ENCODE measurements at places on chromosomes 3 and 15.

DNA sequence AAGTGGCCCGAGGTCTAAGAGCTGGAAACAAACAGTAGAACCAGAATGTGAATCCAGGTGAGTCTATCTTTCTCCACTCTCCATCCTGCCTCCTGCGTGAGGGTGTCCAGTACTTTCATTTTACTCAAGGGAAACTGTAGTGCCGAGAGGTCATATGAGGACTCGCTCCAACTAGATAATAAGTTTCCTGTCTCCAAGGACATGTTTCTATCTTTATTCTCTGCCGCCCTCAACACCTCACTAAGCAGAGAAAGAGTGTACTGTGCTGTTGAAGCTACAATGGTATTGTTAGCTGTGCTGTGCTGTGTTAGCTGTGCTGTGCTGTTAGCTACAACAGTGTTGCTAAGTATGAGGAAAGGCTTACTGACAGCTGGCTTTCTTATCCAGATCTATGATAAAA is 137.9 kb upstream of the COL8A1 start:
- DNase-seq: no peak

- DNase-seq: no peak
These were observed 86.7 kb downstream of the MAGI1 start for GRCh38 chr3:65951836-65952505.

GRCh38 chr15:20351448-20351971 is 190.1 kb downstream of the GOLGA6L6 start:
- no peak for DNase-seq

DNA sequence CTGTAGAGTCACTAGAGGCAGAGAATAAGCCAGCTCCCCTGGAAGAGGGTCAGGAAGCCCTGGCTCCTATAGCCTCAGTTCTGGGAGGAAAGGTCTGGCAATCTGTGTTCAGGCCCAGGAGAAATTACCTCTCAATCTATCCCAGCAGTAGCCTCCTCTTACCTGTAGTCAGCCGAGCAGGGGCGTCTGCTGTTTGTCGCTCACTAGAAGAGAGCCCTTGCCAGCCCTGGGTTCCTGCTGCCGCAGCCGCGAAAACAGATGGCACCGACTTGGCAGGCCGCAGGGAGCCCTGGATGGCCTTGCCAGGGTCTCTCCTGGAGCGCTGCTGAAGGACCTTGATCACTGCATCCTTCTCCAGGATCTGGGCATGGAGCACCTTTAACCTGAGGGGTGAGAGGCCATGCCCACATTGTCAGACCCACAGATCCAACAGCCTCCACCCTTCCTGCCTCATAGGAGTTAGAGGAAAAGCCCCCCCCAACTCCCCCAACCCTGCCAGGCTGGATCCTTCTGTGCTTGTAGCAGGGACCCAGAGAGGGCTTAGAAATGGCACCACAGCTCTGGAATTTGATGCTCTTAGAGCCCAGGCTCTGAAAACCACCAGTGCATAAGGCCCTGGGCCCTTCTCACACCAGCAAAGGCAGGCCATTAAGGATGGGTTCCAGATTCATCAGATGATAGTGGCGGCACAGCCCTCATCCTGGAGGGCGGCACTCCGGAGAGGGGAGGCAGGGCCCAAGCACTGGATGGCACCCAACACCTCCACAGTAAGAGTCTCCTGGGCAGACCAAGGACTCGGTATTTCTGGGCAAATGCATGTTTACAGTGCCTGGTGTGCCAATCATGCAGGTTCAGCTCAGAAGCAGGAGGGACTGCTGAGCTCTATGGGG is 14.9 kb downstream of the AMOTL2 start:
- DNase-seq: no peak

- DNase-seq: peak; percentile 28
These were observed 58.1 kb upstream of the SLC25A36 start for GRCh38 chr3:140883428-140884040.

DNA sequence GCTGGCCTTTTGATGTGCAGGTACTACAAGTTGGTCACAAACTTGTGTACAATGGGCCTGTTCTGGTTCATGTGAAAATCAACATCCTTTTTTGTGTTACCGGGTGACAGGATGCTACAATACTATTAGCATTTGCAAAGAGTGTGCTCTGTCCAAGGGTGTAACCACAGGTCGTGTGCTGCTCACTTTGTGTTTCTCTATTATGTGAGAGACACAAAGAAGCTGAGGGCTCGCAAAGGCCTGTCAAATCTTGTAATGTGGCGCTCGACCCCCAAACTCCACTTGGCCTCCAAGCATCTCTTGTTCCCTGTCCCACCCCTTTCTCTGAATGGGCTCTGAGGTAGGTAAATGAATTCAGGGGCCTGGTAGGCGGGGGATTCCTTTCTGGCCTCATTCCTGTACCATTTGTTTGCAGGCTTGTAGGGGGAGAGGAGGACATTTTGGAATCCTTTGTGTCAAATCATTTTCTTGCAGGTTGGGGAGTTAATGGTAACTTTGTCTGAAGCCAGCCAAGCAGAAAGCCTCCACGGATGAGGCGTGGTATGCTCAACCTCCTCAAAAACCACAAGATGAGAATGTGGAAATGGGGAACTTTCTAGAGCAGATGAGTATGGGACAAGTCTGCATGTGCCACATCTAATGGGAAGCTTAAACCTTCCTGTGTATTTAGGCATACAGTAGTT is 109.1 kb downstream of the OPA1 start:
- DNase-seq: peak; percentile 17

DNA sequence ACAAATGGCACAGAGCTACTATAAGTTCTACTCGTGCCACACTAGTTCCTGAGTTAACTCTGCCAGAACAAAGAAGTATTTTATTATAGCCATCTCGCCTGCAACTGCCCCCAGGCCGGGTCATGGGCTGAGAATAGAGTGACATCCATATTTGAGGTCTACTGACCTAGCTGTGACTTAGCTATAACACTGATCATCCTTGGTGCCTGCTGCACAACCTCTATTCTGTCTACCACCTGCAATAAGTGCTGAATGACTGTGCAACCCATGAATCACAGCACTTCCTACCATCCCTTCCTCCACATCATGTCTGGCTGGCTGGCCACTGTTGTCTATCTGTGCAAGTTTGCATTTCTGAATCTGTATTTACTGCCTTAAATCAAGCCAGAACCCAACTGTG is 506.5 kb upstream of the TBL1XR1 start:
- DNase-seq: no peak

DNA sequence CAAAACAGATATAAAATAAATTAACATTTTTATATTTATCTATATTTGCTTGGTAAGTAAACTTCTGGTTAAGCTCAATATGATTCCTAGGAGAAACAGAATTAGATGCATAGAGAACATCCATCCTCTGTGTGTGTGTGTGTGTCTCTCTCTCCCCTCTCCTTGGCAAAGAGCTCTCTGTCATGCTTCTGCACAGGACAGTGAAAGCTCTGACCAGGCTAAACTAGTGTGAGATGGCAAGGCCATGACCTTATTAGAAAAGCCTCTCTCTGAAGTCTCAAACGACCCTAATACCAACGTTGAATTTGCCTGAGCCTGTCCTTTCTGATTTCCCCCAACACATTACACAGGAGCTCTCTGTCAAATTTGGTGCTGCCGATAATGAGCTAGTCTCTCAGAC is 746.0 kb downstream of the VGLL3 start:
- DNase-seq: no peak

- no peak for DNase-seq
These were observed 90.4 kb upstream of the SLC2A2 start for GRCh38 chr3:171116824-171117395.

- no peak for DNase-seq
These were observed 6.5 kb downstream of the GP5 start for GRCh38 chr3:194392576-194392975.

DNA sequence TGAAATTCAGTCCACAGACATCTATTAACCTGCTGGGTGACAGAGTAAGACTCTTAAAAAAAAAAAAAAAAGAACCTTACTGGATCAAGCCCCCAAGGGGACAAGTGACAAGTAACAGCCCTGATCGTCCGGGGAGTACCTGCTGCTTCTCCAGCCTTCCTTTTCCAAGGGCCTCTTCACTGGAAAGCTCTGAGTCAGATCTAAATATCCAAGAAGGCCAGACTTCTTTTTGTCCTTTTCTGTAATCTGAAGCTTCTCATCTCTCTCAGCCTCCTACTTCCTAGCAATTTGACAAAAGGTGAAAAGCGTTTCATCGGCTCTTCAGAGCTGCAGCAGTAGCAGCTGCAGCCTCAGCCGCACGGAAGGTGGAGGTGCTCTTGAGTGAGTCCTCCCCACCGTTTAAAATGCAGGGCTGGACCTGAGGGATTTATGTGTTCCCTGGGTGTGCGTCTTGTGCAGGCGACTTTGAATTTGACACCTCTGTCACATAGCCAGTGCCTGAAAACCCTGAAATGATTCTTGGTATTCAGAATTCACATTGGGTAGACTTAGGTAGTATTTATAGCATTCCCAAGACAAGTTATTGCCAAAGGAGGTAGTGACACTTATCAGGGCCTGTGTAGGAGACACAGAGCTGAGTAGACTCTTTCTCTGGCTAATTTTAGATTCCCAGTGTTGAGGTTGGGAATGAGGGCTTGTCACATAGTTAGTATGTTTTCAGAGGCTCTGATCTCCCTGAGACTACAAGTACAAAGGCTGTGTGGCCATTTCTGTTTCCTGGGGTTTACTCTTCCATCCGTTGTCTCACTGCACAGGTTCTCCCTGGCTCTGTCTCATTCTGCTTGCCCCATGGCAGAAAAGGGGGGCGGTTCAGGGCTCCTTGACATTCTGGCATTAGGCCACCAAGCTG is 291.2 kb upstream of the C2CD4B start:
- DNase-seq: no peak

GRCh38 chr3:89795506-89795905 is 688.1 kb downstream of the EPHA3 start:
- no peak for DNase-seq

DNA sequence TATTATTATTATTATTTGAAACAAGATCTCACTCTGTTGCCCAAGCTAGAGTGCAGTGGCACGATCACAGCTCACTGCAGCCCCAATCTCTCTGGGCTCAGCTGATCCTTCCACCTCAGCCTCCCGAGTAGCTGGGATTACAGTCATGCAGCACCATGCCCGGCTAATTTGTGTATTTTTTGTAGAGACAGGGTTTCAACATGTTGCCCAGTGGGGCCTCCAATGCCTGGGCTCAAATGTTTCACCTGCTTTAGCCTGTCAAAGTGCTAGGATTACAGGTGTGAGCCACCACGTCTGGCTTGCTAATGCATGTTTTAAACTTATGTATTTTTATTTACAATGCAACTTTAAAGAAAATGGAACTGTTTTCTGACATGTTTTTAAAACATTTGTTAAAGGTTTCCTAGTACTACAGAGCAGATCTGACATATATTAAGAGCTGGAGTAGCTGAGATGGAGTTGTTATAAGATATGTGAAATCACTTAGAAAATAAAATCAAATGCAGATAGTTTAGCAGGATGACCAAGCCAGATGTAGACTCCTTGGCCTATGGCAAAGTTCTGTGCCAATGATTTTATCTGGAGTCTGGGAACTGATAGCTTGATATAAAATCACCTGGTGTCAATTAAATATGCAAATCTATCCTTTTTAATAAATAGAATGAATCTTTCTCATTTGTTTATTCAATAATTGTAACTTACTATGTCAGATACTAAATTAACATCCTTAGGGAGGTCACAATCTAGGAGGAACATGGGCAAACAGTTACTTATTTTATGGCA is 310.1 kb upstream of the NAALADL2 start:
- DNase-seq: no peak

DNA sequence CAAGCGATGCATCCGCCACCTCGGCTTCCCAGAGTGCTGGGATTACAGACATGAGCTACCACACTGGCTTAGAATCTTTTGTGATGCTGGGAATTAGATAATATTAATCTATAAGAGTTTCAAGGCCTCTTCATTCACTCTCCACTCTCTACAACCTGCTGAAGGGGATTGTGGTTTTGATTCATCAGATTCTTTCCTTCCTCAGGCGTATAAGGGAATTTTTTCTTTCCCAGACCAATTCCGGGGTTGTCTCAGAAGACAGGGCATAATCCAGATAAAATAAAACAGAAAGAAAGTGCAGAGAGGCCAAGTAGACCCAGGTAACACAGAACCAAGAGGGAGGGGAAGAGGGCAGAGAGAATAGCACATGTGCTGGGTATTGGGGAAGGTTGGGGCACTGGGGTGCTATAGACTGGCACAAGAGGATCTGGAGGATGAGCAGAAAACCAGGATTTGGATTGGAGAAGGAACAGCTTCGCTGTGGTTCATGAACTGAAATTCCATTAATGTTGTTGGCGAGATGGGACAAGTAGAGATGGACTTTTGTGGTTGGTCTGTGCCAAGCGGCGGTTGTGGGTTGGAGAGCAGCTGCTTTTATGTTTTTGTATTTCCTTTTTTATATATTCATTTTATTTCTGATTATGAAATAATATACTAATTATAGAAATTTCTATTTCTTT is 12.8 kb downstream of the ARL6IP5 start:
- DNase-seq: no peak

GRCh38 chr3:126304704-126305103 is 52.5 kb downstream of the KLF15 start:
- DNase-seq: no peak

GRCh38 chr15:65059369-65059750 is 8.4 kb downstream of the RASL12 start:
- no peak for DNase-seq

- no peak for DNase-seq
These were observed 29.8 kb upstream of the ALDH1A3 start for GRCh38 chr15:100849855-100850218.

GRCh38 chr15:73593304-73594074 is 39.7 kb downstream of the NPTN start:
- DNase-seq: peak; percentile 69

- no peak for DNase-seq
These were observed 6.2 kb downstream of the TMEM39A start for GRCh38 chr3:119457246-119457645.

GRCh38 chr3:28467414-28467813 is 118.8 kb upstream of the AZI2 start:
- DNase-seq: no peak

DNA sequence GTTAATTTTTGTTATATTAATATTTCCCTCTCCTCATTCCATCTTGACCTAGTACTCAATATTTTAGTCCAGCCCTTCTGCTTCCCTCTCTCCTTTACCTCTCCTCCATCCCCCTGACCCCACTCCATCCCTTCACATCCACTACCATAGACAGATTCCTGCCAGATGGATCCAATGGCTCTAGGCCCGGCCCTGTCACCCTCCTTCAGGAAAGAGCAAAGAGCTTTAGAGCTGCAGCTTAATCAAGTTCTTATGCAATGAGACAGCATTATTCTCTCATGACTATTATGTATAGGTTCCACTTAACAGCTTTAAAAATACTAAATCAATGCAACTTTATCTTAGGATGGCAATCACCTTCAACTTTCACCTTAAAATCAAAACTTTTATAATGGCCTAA is 200.7 kb upstream of the TTC14 start:
- no peak for DNase-seq

GRCh38 chr3:27219127-27219845 is 149.9 kb downstream of the NEK10 start:
- no peak for DNase-seq

- DNase-seq: no peak
These were observed 15.2 kb upstream of the PIK3R4 start for GRCh38 chr3:130761730-130762311.

DNA sequence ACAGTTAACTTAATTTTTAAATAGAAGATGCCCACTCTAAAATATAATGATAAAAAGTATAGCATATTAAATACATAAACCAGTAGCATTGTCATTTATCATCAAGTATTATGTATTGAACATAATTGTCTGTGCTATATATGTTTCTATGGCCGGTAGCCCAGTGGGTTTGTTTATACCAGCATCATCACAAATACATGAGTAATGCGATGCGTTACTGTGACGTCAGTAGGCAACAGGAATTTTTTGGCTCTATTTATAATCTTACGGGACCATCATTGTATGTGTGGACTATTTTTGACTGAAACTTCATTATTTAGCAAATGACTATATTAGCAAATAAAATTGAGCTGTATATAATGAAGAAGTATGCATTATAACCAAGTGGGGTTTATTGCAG is 82.1 kb downstream of the FLNB start:
- no peak for DNase-seq
